ENCODE measurements at places on chromosomes 4 and X.
A peak's percentile ranks its signal among the peaks of the same experiment; 100 is the strongest.

DNA sequence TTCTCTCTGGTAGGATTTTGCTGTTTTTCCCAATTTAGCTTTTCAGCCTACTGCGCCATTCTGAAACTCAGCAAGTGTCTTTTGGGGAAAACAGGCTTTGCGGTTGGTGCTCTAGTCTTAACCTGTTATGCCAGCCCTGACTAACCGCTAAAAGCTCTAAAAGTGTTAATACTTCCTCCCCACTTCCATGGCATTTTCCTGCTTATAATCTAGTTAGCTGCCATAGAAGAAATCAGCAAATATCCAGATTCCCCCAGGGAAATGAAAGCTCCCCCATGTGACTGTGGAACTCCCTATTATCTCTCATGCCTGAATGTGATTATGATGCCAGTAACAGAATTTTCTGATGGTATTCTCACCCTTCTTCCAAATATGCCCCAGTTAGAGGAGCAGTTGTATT is 28.7 kb upstream of the GYPA start:
- DNase-seq: no peak

- DNase-seq: no peak
These were observed 89.4 kb upstream of the IL13RA1 start for GRCh38 chrX:118637997-118638396.

GRCh38 chrX:139360356-139360755 is 170.2 kb upstream of the F9 start:
- no peak for DNase-seq

GRCh38 chr4:173485164-173485563 is 44.9 kb downstream of the HAND2 start:
- DNase-seq: no peak

DNA sequence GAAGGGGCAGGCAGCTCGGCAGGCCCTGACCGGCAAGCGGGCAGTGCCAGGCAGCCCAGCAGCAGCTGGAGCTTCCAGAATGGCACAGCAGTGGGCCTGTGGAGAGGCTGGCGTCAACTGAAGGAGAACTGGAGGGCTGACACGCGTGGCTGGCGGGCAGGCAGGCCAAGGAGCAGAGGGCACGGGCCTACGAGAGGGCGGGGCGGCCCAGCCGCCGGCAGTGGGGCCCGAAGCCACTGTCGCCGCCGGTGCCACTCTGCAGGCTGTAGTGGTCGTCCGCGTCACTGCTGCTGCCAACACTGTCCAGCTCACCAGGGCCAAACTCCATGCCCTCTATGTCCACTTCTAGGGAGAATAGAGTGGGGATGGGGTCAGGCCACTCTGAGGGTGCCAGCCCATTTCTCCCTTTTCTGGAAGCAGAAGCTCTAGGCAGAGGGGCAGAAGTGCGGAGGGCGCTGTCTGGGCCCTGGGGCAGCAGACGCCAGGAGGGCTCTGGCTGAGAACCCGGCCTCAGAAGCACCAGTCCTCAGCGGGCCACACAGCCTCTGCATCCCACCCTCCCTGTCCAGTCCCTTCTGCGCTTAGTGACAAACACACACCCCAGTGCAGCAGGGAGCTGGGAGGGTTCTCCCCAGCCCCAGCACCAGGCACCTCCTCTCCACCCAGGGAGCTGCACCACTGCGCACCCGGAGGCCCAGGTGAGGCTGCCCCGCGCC is 8.6 kb upstream of the HAUS3 start:
- DNase-seq: no peak

DNA sequence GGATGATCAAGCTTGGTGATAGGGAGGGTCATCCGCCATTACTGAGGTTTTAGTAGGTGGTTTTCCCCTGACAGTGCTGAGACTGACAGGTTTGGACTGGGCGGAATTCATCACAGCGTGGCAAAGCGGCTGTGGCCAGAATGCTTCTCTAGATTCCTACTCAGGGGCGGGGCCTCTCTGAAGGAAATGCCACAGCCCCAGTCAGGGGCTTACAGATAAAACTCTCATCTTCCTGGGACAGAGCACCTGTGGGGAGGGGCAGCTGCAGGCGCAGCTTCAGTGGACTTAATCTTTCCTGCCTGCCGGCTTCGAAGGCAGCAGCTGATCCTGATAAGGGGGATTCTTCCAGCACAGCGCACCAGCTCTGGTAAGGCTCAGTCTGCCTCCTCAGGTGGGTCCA is 316.7 kb downstream of the RPA4 start:
- DNase-seq: no peak

- DNase-seq: no peak
These were observed 71.8 kb downstream of the NBDY start for GRCh38 chrX:56800801-56801200.

- DNase-seq: no peak
These were observed 4.5 kb downstream of the CUL4B start for GRCh38 chrX:120556251-120556650.

DNA sequence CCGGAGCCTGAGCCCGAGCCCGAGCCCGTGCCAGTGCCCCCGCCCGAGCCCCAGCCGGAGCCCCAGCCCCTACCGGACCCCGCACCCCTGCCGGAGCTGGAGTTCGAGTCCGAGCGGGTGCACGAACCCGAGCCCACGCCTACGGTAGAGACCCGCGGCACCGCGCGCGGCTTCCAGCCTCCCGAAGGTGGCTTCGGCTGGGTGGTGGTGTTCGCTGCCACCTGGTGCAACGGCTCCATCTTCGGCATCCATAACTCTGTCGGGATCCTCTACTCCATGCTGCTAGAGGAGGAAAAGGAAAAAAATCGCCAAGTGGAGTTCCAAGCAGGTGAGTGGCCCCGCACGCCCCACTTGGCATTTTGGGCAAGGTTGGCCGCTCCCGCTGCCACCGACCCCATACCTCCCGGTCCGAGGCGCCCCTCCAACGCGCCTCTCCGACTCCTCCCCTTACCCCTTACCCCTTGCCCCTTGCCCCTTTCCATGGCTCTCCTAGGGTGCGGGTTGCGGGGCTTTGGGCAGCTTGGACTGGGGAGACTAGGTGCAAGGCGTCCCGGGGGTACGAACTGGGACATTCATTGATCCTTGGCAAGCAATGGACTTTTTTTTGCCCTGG is 553 bp downstream of the SLC16A2 start:
- no peak for DNase-seq

DNA sequence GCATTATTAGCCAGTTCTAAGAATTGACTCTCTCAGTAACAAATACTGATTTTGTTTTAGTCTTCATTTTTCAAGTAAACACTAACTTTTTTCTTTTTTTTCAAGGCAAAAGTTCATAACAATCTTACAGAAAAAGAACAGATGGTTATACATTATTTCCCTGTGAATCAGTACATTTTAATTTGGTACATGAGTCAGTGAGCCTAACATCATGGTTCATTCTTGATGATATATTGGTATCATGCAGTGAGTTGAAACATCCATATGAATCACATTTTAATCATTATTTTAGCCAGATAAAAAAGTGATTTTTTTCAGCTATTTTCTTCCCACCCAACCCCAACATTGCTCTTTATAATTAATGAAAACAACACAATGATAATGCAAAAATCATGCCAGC is 184.3 kb upstream of the TACR3 start:
- DNase-seq: no peak

- no peak for DNase-seq
These were observed 225.4 kb downstream of the PCDH7 start for GRCh38 chr4:30945586-30945985.

GRCh38 chr4:1396806-1397455 is 9.3 kb downstream of the NKX1-1 start:
- DNase-seq: no peak

- DNase-seq: no peak
These were observed 84.7 kb downstream of the DCTD start for GRCh38 chr4:182832352-182833120.

GRCh38 chrX:88883200-88883599 is 136.2 kb downstream of the CPXCR1 start:
- DNase-seq: no peak

- no peak for DNase-seq
These were observed 7.8 kb upstream of the CHRNA9 start for GRCh38 chr4:40327340-40327739.

- no peak for DNase-seq
These were observed 279.6 kb downstream of the CFAP299 start for GRCh38 chr4:80615099-80615498.

- peak; percentile 31 for DNase-seq
These were observed 167.9 kb downstream of the SMIM20 start for GRCh38 chr4:26081795-26082498.

- no peak for DNase-seq
These were observed 133.3 kb downstream of the DCK start for GRCh38 chr4:71126719-71127118.

DNA sequence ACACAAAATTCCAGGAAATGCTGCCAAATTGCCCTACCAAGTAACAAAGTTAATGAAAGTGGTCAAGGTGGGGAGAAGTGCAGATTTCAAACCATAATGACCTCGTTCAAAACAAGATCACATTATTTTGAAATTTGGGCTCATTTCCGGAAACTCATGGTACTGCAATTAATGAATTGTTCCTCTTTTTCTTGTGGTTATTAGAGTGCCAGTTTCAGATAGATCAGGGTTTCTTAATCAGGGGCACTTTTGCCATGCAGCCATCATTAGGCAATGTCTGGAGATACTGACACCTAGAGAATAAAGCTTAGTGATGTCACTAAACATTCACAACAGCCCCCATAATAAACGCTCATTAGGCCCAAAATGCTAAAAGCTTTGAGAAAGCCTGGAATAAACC is 381.5 kb upstream of the GALNT7 start:
- no peak for DNase-seq

- DNase-seq: no peak
These were observed 56.4 kb upstream of the VEGFC start for GRCh38 chr4:176849076-176849475.

DNA sequence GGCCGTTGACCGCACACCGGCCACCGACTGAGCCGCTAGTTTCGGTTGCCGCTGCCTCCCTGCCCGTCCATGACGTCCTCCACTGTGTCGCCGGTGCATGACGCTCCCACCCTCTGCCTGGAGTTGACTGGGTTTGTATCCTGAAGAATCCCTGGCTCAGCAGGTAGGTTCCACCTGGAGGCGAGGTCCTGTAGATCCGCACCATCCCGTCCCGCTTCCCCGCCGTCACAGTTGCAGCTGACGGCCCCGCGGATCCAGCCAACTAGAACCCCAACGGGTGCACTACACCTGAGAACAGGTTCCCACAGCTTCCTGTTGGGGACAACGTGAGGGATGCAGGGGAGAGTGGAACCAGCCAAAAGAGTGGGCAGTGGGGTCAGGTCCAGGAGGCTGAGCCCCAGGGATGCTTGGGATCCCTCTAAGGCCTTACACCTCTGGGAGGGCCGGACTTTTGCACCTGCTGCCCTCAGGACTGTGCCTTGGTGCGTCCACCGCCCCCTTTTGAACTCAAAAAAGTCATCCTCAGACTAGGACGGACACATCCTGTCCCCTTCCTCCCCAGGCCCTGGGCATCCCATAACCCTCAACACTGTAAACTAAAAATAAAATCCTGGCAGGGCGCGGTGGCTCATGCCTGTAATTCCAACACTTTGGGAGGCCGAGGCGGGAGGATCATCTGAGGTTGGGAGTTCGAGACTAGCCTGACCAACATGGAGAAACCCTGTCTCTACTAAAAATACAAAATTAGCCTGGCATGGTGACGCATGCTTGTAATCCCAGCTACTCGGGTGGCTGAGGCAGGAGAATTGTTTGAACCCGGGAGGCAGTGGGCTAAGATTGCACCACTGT is 1.1 kb upstream of the SLBP start:
- DNase-seq: no peak

DNA sequence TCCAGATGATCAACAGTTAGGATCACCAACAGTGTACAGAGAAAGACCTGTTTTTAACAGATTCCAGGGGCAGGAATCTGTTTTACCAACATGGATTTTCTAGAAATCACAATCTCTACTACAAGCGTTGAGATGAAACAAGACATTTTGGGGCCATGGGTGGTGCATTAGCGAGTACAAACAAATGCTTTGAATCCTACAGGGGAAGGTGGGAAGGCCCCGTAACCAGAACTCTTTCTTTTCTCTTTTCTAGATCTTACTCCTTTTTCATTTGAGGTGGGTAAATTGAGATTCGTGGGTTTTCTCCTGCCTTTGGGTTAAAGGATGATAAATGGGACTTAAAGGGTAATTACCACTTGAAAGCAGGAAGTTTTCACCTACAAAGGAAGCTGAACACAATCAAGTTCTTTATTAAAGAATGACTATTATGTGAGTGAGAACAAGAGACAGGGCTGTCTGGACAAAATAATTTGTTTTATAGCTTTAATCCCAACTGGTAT is 189.9 kb upstream of the ANXA3 start:
- DNase-seq: no peak

DNA sequence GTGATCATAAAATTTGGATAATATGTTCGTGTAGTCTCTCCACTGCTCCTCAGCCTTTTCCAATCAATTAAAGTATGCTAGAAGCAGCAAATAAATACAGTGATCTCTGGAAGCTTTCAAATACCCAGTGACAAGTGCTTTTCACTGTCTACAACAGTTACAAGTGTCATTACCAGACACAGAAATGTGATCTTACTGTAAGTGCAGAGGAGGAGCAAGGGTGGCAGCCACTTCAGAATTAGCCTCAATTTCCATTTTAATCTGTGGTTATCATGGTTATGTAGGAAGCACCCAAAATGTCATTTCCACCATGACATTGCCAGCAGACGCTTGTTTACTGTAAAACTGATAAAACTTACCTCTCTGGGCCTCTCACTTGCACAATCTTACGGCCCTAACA is 133.9 kb upstream of the ADAMTS3 start:
- DNase-seq: no peak

- no peak for DNase-seq
These were observed at the start of gene MSANTD1 for GRCh38 chr4:3248811-3249661. MSANTD1 (plus strand) TSS chr4:3249159; CDS start chr4:3249223, 64 bp downstream.

DNA sequence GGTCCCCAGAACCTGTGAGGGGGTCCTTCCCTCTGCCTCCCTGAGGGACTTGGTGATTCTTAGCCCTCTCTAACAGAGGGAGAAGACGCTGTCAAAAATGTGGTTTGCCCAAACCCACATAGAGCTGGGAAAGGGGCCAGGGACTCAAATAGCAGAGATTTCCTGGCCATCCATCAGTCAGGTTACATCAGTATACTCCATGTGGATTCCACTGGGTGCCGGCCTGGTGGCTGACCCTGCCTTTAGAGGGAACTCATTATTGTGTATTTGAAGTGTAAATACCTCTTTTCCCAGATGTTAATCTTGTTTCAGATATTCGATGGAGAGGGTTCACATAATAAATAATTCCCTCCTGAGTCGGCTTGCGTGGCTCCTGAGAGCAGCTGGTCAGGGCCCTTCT is 130.3 kb downstream of the TBL1X start:
- no peak for DNase-seq

- DNase-seq: no peak
These were observed 3.6 kb downstream of the SLC10A6 start for GRCh38 chr4:86845593-86845992.

GRCh38 chr4:151304755-151305154 is 20.6 kb downstream of the SH3D19 start:
- DNase-seq: no peak

Measured in NCI-H1436 (cell line).